Bronchus fibroblast of lung (primary cell): ENCODE measurements at places on chromosomes 5 and 9. TPM values are rescaled to one million over a fixed set of nuclear protein-coding genes. Genes with fewer than 3 reads are reported as not detected.

The DMRT3 gene
- total RNA-seq = not detected in 2 replicates

The FBN2 gene
- total RNA-seq = 52.6 and 57.0 TPM in 2 replicates

The DIAPH1 gene
- total RNA-seq = 32.7 and 36.8 TPM in 2 replicates

The PCDHAC1 gene
- total RNA-seq = not detected in 2 replicates

The PDGFRB gene
- 84.2 and 84.7 TPM in 2 replicates for total RNA-seq

The PCDHGA11 gene
- 10.9 and 11.6 TPM in 2 replicates for total RNA-seq
